ENCODE measurements at places on chromosomes 3 and 15.

DNA sequence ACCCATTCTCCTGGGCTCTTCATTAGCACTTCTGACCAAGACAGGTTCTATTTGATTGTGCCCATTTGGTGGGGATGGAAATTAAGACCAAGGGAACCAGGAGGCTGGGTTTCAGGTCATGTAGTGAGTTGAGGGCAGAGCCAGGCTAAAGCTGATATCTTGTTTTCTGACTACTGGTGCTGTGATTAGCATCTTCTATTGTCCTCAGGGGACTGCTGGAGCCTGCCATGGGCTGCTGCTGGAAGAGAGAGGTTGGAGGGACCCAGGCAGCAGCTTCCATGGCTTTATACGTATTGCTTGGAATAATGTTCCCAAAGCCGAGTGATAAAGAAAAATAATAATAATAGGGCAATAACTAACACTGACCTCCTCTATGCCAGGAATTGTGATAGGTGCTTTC lies 211.4 kb upstream of the ROPN1 start:
- no peak for ATAC-seq

- ATAC-seq, result no peak
These were observed 87.0 kb downstream of the NSMCE3 start for GRCh38 chr15:29182590-29182989.

DNA sequence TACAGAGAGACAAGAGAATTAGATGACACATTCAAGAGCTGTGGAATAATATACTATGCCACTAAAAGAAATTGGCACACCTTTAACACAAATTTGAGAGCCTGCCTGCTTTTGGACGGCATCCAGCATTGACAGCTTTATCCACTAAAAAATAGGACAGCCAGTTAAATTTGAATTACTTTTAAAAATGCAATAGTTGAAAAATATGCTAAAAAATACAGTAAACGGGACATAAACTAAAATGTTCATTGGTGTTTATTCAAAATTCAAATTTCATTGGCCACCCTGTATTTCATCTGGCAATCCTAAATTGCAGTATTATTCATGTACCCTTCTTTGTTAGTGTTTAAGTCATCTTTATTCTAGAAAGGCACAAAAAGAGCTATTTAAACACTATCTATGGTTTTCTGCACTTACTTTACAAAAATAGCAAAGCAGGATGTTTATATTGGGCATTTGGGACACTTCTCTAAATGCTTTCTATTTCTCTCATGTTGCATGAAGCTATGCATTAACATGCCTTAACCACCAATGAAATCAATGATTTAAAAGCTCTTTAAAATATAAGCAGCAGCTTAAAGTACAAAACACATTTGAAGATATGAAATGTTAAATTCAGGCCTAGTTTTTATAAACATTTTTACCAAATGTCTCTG lies 160.1 kb downstream of the NEK10 start:
- no peak for ATAC-seq

- no peak for ATAC-seq
These were observed 3.0 kb upstream of the KLF15 start for GRCh38 chr3:126360046-126360713.

DNA sequence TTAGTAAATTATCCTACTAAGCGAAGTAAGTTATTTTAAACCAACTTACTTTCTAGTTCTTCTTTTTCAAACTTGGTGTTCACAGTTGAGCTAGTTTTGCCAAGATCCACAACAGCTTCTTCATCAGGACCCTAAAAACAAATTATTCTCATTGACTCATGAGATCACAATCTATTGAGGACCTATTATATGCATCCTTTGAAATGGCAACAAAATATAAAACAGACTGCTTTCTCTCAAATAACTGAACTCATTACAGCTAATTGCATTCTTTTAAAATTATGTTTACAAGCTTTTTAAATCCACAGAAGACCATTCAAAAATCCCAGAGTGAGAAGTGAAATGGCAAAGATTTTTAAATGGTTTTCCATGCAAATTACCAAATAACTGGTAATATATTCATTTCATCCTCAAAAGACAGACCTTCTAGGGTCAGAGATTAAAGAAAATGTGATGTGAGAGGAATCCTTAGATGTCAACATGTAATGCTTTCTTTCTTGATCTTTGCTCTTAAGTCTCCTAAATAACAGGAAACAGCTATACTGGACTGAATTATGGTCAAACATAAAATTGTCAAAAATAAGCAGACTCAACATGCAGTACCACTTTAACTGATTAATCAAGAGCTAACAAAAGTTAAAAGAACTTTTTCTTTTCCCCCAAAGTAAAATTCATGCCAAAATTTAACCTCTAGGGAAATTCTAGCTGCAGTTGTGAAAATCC lies 31.7 kb downstream of the SLC4A7 start:
- no peak for ATAC-seq

DNA sequence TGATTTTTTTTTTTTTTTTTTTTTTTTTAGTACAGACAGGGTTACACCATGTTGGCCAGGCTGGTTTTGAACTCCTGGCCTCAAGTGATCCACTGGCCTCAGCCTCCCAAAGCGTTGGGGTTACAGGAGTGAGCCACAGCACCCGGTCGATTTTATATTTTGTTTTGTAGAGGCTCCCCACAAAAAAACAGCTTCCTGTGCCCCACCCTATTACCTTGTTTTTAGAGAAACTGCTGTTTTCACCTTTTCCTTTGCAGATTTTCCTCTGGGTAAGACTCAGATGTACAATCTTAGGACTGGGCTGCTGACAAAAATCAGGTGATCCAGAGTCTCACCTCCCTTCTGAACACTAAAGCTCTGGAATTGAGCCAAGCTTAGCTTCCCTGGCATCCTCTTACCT lies 20.6 kb downstream of the ARRDC4 start:
- no peak for ATAC-seq

DNA sequence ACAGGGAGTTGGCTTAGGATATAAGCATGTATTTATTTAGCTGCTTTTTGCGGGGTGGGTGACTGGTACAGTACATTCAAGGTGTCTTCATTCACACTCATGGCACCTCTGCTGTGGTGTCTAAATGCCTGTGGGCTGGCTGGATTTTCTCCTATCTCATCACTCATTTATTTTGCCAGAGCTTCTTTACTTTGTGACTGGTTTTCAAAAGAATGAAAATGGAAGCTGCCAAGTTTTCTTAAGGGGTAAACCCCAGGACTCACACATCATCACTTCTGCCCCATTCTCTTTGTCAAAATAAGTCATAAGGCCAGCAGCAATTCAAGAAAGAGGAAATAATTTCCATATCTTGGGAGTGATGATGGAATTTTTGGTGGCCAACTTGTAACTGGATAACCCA lies 493.4 kb upstream of the ALCAM start:
- ATAC-seq, result no peak
